Upper lobe of right lung (tissue), 1 donor: ENCODE measurements at places on chromosomes 1 and 21. TPM values are rescaled to one million over a fixed set of nuclear protein-coding genes. Genes with fewer than 3 reads are reported as not detected.

MROH9 gene
- total RNA-seq = not detected

ADCY10 gene
- total RNA-seq = 0.29 TPM

LPAR3 gene
- total RNA-seq = 3.6 TPM

- DNase-seq = no peak
Observed at GRCh38 chr1:212937034-212937433, 13.3 kb upstream of the VASH2 start.

GRCh38 chr1:46991083-46991923 is 32.2 kb upstream of the CYP4X1 start:
- no peak for DNase-seq

GRCh38 chr1:104797982-104798381 is 1048.3 kb downstream of the AMY1C start:
- no peak for DNase-seq

- DNase-seq = no peak
Observed at GRCh38 chr1:221862971-221863370, 121.1 kb upstream of the DUSP10 start.
